Cardiac muscle cell (in vitro differentiated cells and primary cell): ENCODE measurements at places on chromosomes 2 and 18. TPM values are rescaled to one million over a fixed set of nuclear protein-coding genes. Genes with fewer than 3 reads are reported as not detected.
A peak's percentile ranks its signal among the peaks of the same experiment; 100 is the strongest.

TMEFF2 gene
- 0.15 and 0.28 TPM in 2 replicates for total RNA-seq

SNRNP27 gene
- total RNA-seq: 113 and 128 TPM in 2 replicates

UNC80 gene
- 0.25 and 0.54 TPM in 2 replicates for total RNA-seq

ST8SIA3 gene
- 0.07 TPM in 1 of 2 replicates, not detected in the other for total RNA-seq

FBXO15 gene
- 1.3 and 3.5 TPM in 2 replicates for total RNA-seq

TUBA3E gene
- total RNA-seq: not detected in 2 replicates

MDH1 gene
- 668 and 903 TPM in 2 replicates for total RNA-seq

DLX2 gene
- total RNA-seq: not detected in 2 replicates

NEU2 gene
- total RNA-seq: not detected in 2 replicates

LAMA1 gene
- 14.1 and 36.8 TPM in 2 replicates for total RNA-seq

- no peak for DNase-seq
- H3K4me3 ChIP-seq: no peak overlapping the region
- H3K27me3 ChIP-seq: peaks cover 13% of the 10 kb centered on the region
- no peak overlapping the region for H3K27ac ChIP-seq
- H3K36me3 ChIP-seq: no peaks in the 10 kb centered on the region
- H3K4me1 ChIP-seq: no peaks in the 10 kb centered on the region
These were observed 265.5 kb downstream of the TGIF1 start for GRCh38 chr18:3715231-3716080.

DNA sequence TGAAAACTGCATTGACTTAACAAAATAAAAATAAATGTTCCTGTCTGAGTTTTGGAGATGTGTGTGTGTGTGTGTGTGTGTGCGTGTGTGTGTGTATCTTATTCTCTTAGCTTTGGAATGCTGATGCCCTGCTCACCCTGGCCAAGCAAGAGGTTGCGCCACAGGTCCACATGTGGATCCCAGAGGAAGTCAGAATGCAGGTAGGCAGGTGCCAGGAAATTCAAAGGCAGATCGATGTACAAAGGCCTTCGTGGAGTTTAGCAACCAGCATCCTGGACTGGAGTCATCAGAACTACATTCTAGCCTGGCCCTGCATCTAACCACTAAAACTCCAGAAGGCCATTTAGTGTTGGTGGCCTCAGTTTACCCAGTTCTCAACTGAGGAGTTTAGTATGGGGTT is 12.4 kb downstream of the G6PC2 start:
- no peaks in the 10 kb centered on the region for H3K36me3 ChIP-seq
- H3K27ac ChIP-seq: no peak overlapping the region
- H3K27me3 ChIP-seq: peaks cover 11% of the 10 kb centered on the region
- no peak overlapping the region for H3K4me3 ChIP-seq
- no peak for DNase-seq

GRCh38 chr18:42649331-42650035 is 466.0 kb downstream of the RIT2 start:
- H3K4me1 ChIP-seq: no peaks in the 10 kb centered on the region
- no peak for DNase-seq
- H3K27me3 ChIP-seq: no peaks in the 10 kb centered on the region
- no peak overlapping the region for H3K27ac ChIP-seq
- no peaks in the 10 kb centered on the region for H3K36me3 ChIP-seq
- no peak overlapping the region for H3K4me3 ChIP-seq

DNA sequence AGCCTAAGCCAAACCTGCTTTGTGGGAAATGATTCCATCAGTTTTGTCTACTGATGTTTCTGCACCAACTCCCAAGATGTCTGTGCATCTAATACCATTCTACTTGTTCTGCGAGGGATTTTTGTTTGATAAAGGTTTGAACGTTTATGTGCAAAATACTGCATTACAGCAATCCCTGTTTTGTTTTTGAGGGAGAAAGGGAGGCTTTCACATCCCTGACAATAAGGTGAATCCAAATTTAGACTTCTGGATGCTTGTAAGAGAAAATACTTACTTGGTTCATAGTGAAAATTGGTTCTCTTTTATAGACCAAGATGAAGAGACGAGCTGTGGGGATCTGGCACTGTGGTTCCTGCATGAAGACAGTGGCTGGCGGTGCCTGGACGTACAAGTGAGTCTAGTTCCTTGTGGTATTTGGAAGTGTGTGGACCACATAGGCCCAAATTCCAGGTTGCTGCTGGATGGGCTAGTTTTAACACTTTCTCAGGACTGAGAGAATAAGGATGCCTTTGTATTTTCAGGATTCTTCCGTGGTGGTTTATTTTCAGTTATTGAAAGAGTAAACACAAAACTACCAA is 1.1 kb downstream of the RPL37A start:
- H3K36me3 ChIP-seq: peaks cover 34% of the 10 kb centered on the region
- peak overlapping the region; percentile 96 for H3K27ac ChIP-seq
- peak overlapping the region; percentile 99 for H3K4me3 ChIP-seq
- H3K4me1 ChIP-seq: peaks cover 21% of the 10 kb centered on the region
- peak; percentile 24 for DNase-seq

DNA sequence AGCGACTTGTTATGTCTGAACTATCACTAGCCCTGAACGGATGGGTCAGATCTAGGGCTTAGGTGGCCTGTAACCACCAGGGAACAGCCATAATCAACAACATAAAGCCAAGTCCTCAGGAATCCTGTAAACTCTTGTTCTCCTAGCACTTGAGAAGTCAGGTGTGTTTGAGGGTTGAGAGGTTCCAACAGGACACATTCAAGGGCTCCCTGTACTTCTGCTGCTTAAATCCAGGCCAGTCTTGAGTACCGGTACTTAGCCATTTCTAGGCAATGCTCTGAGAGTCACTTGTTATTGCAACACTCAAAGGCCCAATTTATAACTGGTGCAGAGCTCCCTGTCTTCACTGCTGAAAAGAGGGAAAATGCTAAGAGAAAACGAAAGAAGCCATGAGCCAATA is 21.6 kb upstream of the SLC40A1 start:
- DNase-seq: no peak
- H3K36me3 ChIP-seq: no peaks in the 10 kb centered on the region
- H3K4me3 ChIP-seq: no peak overlapping the region
- peaks cover 9% of the 10 kb centered on the region for H3K4me1 ChIP-seq
- H3K27me3 ChIP-seq: peaks cover 18% of the 10 kb centered on the region
- no peak overlapping the region for H3K27ac ChIP-seq

DNA sequence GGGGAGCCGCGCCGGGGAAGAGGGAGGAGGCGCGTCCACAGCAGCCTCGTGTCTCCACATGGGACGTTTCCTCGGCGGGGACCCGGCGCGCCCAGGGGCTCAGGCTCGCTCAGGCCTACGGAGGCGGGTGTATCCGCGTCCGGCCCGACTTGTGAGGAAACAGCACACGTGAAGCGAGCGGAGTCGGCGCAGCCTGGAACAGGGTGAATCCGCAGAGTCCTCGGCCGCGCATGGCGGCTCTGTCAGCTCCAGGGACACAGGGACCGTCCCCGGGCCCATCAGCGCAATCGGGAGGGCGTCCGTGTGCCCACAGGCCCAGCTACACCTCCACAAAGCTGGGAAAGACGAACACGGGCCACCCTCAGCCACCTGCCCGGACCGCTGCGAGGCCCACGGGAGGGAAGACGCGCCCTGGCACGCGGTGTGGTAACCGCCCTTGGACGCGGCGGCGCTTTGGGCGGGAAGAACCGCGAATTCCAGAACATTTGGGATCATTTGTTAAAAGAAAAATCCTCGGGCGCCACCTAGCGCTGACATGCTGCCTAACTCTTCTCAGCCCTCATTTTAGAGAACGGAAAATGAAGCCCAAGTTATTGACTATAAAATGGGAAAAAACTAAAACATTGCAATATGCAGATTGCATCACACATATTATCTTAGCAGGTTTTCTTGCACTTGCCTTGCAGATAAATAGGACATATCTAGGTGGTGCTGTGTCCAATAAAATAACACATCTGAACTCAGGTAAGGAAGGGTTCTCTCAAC is 40.4 kb downstream of the TMEM18 start:
- no peak overlapping the region for H3K4me3 ChIP-seq
- H3K27ac ChIP-seq: no peak overlapping the region
- H3K27me3 ChIP-seq: no peaks in the 10 kb centered on the region
- no peaks in the 10 kb centered on the region for H3K36me3 ChIP-seq
- no peaks in the 10 kb centered on the region for H3K4me1 ChIP-seq

DNA sequence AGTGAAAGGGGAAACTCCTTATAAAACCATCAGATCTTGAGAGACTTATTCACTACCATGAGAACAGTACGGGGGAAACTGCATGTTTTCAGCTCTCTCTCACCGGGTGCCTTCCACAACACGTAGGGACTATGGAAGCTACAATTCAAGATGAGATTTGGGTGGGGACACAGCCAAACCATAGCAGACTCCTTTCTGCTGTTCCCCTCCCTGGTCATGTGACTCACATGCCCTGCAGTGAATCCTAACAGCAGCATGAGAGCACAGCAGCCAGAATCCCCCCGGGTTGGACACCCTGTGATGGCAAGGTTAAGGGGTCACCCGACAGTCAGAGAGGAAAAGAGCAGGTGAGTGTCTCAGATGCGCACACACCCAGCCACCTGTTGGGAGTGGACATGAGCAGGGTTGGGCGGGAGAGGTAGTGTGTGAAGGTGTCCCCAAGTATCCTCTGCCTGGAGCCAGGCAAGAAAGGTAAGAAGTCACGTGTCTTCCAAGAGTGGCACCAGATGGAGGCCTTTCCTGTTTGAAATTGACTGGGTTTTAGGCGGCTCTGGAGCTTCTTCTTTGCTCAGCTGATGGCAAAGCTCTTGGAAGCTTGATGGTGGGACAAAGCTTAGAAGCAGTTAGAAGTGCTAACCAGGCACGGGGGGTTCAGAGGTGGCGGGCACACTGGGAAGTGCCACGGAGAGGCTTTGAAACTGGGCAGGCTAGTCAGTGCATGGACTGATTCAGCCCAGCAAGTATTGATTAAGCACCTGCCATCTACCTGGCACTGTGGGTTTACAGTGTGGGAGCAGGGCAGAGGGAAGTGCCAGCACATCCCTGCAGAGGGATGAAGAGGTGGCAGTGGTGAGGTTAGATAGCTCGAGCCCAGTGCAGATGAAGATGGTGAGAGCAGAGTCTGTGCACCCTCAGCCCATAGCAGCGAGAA is 68.7 kb downstream of the RHOB start:
- no peaks in the 10 kb centered on the region for H3K27me3 ChIP-seq
- H3K27ac ChIP-seq: no peak overlapping the region
- H3K4me3 ChIP-seq: no peak overlapping the region
- no peak for DNase-seq
- no peaks in the 10 kb centered on the region for H3K4me1 ChIP-seq
- H3K36me3 ChIP-seq: no peaks in the 10 kb centered on the region

- H3K36me3 ChIP-seq: no peaks in the 10 kb centered on the region
- H3K27me3 ChIP-seq: no peaks in the 10 kb centered on the region
- H3K4me1 ChIP-seq: no peaks in the 10 kb centered on the region
- H3K4me3 ChIP-seq: no peak overlapping the region
These were observed 14.2 kb upstream of the CLASP1 start for GRCh38 chr2:121663434-121663833.

GRCh38 chr2:35292199-35292598 is 1063.4 kb upstream of the CRIM1 start:
- no peak for DNase-seq
- H3K36me3 ChIP-seq: no peaks in the 10 kb centered on the region
- H3K27me3 ChIP-seq: no peaks in the 10 kb centered on the region

GRCh38 chr2:238231251-238231793 is 8.5 kb downstream of the HES6 start:
- peak overlapping the region; percentile 41 for H3K4me3 ChIP-seq
- no peak overlapping the region for H3K27ac ChIP-seq
- H3K27me3 ChIP-seq: peaks cover 28% of the 10 kb centered on the region

GRCh38 chr18:57841568-57841967 is 38.5 kb upstream of the ATP8B1 start:
- H3K27ac ChIP-seq: no peak overlapping the region
- no peaks in the 10 kb centered on the region for H3K27me3 ChIP-seq
- DNase-seq: no peak
- H3K36me3 ChIP-seq: no peaks in the 10 kb centered on the region

GRCh38 chr18:36947820-36948348 is 119.0 kb downstream of the KIAA1328 start:
- DNase-seq: no peak
- H3K4me3 ChIP-seq: no peak overlapping the region
- no peaks in the 10 kb centered on the region for H3K27me3 ChIP-seq
- no peaks in the 10 kb centered on the region for H3K4me1 ChIP-seq
- no peak overlapping the region for H3K27ac ChIP-seq

GRCh38 chr18:68215931-68216330 is 499.0 kb downstream of the TMX3 start:
- no peaks in the 10 kb centered on the region for H3K27me3 ChIP-seq
- no peaks in the 10 kb centered on the region for H3K36me3 ChIP-seq
- H3K4me3 ChIP-seq: no peak overlapping the region
- no peak overlapping the region for H3K27ac ChIP-seq

DNA sequence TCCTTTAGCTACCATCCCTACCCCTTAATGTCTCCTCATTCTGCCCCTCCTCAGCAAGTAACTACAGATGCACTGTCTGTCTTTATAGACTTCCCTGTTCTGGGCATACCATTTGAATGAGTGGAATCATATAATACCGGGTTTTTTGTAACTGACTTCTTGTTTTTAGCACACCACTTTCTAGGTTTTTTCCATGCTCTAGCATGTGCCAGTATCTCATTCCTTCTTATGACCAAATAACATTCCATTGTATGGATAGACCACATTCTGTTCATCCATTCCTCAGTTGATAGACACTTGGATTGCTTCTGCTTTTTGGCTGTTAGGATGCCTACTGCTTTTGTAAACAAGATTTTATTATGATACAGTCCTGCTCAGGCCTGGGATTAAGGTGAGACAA is 154.7 kb downstream of the TSN start:
- no peak overlapping the region for H3K4me3 ChIP-seq
- peak; percentile 11 for DNase-seq
- H3K27ac ChIP-seq: no peak overlapping the region
- peaks cover 3% of the 10 kb centered on the region for H3K4me1 ChIP-seq

- DNase-seq: no peak
- no peaks in the 10 kb centered on the region for H3K4me1 ChIP-seq
- H3K27me3 ChIP-seq: no peaks in the 10 kb centered on the region
These were observed 28.8 kb upstream of the EVA1A start for GRCh38 chr2:75589391-75590105.

DNA sequence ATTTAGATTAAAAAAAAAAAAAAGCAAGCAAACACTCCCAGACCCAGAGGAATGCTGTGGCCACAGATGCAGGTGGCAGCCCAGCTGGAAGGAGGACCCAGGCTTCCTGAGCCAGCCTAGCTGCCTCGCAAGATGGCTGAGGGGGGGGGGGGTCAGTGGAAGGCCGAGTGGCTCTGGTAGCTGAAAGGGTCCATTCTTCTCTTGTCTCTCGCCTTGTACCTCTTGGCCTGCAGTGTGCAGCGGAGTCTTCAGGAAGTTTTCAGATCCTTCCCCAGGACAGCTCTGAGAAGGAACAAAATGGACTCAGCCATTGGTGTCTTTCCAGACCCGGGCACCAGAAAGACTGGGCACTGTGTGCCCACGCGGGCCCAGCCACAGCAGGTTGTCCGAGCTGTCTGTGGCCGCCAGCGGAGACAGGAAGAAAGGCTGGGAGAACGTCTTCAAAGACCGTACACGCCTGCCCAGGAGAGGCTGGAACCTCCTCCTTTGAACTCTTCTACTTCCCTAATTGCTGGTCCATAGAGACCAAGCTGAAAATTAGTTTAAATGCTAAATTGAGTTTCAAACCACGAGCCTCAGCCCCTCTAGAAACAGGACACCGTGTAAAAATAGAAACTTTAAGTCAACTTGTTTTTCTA is 21.3 kb downstream of the APCDD1 start:
- H3K4me3 ChIP-seq: no peak overlapping the region
- H3K27me3 ChIP-seq: no peaks in the 10 kb centered on the region
- peaks cover 5% of the 10 kb centered on the region for H3K4me1 ChIP-seq
- DNase-seq: no peak
